ENCODE measurements at places on chromosomes 1 and 21.

GRCh38 chr1:118982266-118982665 is 5.9 kb downstream of the TBX15 start:
- no peak for DNase-seq

- no peak for DNase-seq
These were observed 13.9 kb upstream of the COL18A1 start for GRCh38 chr21:45390831-45391742.

GRCh38 chr1:22815421-22816066 is 104.9 kb downstream of the EPHB2 start:
- no peak for DNase-seq

GRCh38 chr1:185696422-185697150 is 37.6 kb upstream of the HMCN1 start:
- no peak for DNase-seq

GRCh38 chr1:33615546-33615945 is 143.1 kb downstream of the ZSCAN20 start:
- no peak for DNase-seq

- DNase-seq = no peak
These were observed 48.1 kb downstream of the PHC2 start for GRCh38 chr1:33382661-33383415.

- DNase-seq = no peak
These were observed 81.6 kb downstream of the FOXD2 start for GRCh38 chr1:47519491-47519890.

DNA sequence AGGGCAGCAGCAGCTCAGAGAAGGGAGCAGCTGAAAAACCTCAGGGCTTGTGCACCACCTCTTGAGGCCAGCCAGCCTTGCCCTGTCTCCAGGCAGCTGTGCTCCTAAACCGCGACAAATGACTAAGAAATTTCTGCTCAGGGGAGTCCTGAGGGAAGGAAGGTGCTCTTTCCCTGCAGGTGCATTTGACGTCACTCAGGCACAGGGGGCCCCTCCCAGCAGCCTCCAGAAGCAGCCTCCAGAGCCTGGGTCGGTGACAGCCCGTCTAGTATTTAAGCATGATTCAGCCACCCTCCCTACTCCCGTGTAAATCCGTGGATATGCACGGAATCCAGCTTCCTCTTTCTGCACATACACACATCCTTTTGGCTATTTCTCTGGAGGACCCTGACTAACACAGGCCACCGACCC is 560.5 kb downstream of the KIF26B start:
- DNase-seq = no peak

GRCh38 chr1:53323316-53323715 is 4.6 kb downstream of the LRP8 start:
- DNase-seq = no peak

GRCh38 chr1:187685333-187685732 is 856.6 kb downstream of the PLA2G4A start:
- DNase-seq = no peak

- no peak for DNase-seq
These were observed 746.5 kb downstream of the USP25 start for GRCh38 chr21:16476056-16476825.

DNA sequence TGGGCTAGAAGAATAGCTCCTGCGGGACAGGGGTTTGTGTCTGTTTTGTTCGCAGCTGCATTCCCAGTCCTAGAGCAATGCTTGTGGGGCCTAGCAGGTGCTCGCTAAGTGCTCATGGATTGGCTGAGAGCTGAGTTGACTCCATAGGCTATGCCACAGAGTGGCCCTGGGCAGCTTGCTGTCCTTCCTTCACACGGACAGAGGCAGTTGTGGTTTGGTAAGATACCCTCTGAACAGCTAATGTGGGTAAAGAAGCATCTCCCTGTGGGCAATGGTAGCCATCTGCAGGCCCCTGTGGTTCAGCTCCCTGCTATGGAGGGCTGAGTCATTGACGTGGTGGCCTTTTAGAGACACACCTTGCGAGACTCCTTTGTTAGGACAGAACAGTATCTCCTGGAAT is 23.5 kb upstream of the LBR start:
- DNase-seq = no peak

DNA sequence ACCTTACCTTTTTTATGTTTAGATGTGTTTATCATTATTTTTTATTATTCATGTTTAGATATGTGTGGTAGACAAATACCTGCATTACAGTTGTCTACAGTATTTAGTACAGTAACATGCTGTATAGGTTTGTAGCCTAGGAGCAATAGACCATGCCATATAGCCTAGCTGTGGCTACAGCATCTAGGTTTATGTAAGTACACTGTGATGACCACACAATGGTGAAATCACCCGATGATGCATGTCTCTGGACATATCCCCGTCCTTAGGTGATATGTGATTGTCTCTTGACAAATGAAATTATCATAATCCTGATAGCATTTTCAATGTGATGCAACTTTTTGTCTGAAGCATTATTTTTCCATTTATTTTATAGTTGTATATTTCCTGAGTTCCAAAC is 121.2 kb downstream of the DISP1 start:
- no peak for DNase-seq

- DNase-seq = no peak
These were observed 162.3 kb downstream of the VAV3 start for GRCh38 chr1:107802654-107803053.

- DNase-seq = no peak
These were observed 31.4 kb upstream of the LYST start for GRCh38 chr1:235898126-235898525.

- no peak for DNase-seq
These were observed 721.9 kb downstream of the PTPRU start for GRCh38 chr1:29958271-29958670.

DNA sequence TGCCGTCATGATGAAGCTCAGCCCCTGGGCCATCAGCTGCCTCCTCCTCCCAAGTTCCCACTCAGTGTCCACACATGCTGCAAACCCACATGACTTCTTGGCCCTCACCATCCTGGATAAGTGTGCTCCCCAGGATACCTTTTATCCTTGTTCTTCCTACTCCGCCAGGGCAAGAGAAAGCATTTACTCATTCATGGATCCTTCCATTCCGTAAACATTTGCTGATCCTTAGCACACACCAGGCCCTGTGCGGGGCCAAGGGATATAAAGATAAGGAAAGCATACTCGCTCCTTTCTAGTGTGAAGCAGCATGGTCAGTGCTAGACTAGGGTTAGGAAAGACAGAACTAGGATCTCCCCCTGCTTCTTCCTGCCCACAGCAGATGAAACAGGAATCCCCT is 122.1 kb upstream of the HMGB4 start:
- no peak for DNase-seq

GRCh38 chr21:33703750-33704606 is 61.7 kb downstream of the ITSN1 start:
- no peak for DNase-seq

- no peak for DNase-seq
These were observed 153.7 kb upstream of the C1orf174 start for GRCh38 chr1:4053774-4054173.

GRCh38 chr1:34929497-34929852 is at the start of gene DLGAP3:
DLGAP3 (minus strand) TSS chr1:34929650; CDS start chr1:34905383, 24,267 bp downstream.
- DNase-seq = no peak

GRCh38 chr1:33898406-33898805 is 34.5 kb downstream of the HMGB4 start:
- DNase-seq = no peak

DNA sequence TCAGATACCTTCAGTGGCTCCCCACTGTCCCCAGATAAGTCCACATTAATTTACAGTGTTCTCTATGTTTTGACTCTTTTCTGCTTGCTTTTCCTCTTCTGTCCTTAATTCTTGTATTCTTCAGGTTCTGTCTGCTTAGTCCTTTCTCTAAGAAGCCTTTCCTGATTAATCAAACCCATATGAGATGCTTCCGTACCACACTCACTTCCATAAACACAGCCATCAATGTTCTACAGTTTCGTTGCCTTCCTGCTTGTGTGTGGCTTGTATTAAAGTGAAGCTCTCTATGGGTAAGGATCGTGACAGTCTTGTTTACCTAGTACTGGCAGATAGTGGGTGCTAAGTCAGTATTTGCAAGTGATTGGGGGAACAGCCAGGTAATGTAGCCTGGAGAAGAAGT is 75.9 kb downstream of the PRDM2 start:
- DNase-seq = no peak
